ENCODE measurements at places on chromosomes 5 and 9.
A peak's percentile ranks its signal among the peaks of the same experiment; 100 is the strongest.

DNA sequence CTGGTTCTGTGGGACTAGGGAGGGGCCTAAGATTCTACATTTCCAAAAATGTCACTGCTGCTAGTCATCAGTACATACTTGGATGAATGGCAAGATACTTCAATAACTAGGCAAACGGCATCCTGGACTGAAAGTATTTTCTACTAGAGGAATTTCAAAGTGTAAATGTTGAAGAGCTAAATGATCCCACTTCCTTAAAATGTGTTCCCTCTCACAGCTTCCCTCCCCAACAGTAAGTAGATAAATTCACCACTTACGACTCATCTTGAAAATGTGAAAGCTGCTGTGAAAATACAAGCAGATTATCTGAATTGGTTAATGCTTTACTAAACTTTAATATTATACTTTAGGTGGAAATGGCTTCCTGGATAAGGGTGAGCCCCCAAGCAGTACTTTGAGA, 1571.5 kb upstream of the WWC1 start:
- no peak for DNase-seq

DNA sequence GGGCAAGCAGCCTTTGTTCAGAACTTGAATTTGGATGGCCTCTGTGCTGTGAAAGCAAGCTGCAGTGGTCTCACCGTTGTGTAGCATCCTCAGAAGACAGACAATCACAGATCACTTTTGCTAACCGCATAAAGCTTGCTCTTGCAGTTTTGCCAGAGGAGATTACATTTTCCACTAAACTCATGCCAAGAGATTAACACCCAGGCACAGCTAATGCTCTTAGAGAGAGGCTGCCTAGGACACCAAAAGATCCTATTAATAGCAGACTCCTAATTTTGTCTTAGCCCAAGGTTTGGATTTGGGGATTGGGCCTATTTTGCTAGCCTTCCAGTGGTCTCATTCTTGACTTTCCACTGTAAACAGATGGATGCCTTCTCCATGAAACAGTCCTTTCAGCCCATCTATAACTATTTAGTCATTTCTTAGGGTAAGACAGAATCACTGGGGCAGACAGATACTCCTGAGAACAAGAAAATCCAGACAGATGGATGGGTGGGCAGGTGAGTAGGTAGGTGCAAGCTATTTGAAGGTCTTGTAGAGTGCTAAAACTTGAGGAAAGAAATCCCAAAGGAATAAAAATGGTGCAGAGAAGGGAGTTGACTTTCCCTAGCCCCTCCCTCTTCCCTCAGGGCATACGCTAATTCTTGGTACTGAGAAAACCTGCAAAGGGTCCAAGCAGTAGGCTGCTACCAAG, 506.2 kb downstream of the SPOCK1 start:
- DNase-seq = no peak

GRCh38 chr5:111753884-111754589, 3.0 kb downstream of the NREP start:
- no peak for DNase-seq

DNA sequence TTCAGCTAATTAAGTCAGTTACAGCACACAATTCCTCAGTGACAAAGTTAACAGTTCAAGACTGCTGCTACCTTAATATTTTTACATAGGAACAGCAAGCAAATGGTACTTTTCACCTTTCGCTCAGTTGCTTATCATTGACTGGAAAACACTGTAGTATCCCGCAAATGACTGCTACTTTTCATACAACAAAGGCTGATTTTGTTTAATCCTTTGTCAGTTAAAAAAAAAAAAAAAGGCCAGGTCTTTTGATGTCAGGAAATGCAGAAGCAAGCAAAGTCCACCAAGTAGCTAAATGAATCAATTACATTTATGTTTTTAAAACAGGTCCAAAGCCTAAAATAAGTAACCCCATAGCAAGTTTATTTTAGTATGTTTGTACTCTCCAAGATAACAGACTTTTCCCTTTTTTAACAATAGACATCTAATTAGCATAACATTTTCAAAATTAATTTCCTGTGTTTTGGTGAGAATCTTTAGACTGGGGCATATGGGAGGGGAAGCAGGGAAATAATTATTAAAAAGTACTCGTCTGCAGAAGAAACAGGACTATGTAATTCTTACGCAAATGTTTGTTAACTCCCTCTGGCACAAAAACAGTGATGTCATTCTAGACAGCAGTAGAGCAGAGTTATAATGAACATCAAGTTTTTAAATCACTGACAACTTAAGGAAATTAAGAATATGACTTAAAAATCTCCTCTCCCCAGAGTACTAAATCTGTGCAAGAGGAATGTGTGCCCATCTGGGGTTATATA, 9.6 kb downstream of the PFDN1 start:
- DNase-seq = no peak

GRCh38 chr9:122134822-122135528, 24.6 kb downstream of the NDUFA8 start:
- DNase-seq = no peak

DNA sequence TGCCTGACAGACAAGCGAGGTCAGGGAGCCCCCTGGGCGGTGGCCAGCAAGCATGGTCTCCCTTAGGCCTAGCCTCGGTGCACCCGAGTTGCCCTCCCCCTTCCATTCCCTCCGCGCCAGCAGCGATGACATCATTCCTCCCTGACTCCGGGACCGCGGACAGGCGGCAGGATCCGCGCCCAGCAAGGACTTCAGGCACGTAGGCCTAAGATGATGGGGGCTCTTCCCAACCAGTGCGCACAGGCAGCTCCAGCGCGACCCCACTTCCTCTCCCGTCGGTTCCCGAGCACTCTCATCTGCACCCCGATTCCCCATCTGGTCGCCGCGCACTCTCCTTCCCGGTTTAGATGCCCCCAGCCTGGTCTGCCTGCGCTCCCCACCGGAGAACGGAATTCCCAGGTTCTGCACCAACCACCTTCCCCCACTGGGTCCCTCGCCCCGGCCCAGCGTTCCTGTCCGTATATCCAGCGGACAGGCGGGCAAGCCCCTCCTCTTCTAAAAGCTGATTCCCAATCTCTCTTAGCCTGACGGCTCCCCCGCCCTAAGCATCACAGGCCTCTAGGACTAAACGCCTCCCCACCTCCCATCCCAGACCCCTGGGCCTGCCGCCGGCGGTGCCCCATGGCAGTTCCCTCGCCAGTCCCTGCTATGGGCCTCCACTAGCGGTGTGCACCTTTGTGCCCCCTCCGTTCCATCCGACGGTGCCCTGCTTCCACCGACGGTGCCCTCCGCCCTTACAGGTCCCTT, 931 bp downstream of the FAM219A start:
- peak; percentile 44 for DNase-seq

GRCh38 chr5:177427211-177427822, 841 bp downstream of the GRK6 start:
- DNase-seq = no peak

DNA sequence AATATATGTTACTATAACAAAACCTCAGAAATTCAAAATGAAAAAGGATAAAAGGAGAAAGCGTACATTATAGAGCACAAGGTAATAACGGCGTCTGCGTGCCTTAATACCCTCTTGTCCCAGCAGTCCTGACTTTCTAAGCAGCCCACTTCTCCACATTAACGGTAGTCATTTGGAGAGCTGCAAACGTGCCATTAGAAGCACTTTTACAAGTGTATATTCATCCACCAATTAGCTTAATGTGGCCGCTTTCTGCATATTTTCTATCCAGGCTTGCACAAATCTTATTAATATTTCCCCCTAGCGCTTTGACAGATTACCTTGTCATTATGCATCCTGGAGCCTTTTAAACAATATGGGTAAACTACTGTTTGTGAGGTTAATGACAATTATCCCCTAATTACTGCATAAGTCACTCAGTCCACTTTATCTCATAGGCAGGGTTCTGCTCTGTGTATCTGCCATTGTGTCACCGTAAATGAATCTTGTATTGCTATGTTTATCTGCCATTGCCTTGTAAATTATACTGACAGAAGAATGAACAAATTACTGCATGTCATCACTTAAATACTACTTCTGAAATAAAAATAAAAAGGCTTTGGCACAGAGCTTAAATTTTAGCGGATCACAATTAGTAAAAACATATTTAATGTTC, 421.3 kb downstream of the BNC2 start:
- no peak for DNase-seq

DNA sequence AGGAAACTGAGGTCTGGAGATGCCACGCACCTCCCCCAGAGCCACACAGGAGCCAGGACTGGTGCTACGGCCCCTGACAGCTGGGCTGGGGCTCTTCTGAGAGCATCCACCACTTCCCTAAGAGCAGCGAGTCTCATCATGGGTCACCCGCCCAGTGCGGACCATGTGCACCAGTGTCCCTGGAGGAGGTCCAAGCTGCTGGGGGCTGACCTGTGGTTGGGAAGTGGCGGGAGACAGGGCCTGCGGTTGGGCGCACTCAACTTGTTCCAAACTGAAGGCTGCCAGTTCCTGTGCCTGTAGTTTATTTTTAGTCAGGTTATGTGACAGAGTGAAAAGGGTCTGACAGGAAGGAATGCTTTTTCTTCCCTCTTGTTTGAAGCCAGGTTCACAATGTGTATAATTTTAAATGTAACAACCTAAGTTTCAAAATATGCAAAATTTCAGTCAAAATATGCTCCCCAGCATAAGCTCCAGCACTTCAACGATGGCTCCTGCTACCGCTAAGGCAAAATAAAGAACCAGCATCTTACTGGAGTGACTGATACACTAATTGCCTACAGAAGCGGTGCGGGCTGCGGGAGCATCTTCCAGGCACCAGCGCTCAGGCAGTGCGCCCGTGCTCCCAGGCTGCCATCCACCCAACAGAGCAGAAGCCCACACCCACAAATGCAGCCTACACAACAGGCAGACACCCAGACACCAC, 14.8 kb downstream of the BARHL1 start:
- no peak for DNase-seq

GRCh38 chr5:96458176-96458575, 25.1 kb upstream of the PCSK1 start:
- no peak for DNase-seq

DNA sequence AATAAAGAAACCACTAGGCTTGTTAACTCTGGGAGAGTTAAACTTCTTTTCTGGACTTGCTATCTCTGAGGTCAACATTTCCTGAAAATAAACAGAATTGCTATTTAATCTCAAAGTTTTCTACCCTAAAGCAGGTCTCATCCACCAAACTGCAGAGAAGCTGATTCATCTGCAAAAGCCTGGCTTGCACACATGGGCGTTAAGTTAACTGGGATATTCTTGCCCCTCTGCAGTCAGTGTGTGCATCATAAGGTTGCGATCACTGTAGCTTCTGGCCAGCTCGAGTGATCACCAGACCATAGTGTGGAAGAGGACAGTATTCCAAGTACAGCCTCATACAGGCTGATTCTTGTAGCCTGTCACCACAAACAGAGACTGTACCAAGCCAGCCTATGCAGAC, 99.2 kb downstream of the SPOCK1 start:
- DNase-seq = no peak

DNA sequence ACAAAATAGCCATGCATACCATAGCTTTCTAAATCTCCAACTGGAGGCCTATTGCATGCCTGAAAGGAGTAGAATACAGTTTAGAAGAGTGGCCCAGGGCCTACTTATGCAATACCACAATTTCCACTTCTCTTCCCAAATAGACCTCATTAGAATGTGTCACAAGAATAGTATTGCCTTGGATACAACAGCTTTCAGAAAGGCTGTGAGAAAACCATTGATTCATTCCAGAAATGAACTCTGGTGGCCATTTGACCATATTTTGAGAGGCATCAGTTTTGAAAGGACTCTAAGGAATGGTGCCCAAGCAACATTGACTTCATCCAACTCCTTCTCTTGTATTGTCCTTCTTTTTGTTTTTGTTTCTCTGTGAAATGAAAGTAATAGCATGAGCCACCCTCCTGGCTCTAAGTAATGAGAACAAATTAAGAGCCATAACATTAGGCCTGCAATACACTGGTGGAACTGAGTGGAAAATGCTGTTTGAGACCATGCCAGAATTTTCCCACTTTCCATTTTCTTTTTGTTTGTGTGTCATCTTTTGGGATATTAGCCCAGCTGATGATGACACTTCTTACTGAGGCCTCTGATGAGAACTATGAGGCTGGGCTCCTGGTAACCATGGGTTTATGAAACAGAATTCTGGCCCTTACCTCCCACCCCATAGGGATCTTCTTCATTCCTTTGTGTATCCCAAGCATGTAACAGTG, 90.2 kb downstream of the TMEM174 start:
- DNase-seq = no peak

- no peak for DNase-seq
Observed at GRCh38 chr5:147189109-147189424, 45.8 kb upstream of the STK32A start.

DNA sequence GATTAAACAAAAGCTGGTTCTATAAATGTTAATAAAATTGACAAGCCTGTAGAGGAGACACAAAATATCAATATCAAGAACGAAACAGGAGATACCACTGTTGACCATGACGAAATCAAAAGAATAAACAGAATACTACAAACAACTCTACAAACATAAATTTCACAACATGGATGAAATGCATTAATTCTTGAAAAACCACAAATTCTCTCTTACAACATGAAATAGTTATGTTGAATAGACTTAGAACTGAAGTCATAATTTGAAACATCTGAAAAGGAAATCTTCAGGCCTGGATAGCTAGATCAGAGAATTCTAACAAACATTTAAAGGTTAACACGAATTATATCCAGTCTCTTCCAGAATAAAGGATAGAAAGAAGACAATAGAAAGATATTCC, 6.9 kb upstream of the SPATA31C1 start:
- DNase-seq = no peak

- DNase-seq = no peak
Observed at GRCh38 chr9:111610845-111611244, 11.4 kb upstream of the PTGR1 start.

DNA sequence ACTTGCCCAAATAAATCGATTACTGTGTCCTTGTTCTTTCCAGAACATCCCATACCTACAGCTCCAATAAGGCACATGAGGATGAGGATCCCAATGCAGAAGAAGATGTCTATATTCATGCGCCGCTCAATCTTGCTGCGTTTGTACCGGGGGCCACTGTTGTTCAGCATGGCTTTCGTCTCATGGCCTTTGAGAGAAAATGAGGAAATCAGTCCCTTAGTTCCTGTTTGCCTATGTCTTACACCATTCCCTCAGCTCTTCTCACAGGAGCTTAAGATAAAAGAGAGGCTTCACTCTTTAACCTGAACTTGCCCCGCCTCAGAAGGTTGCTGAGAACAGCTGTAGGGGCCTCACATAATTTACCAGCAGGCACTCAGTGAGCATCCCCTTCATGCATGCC, 211.6 kb downstream of the ATP10B start:
- DNase-seq = no peak

Data from Calu3 (cell line).